ENCODE measurements at places on chromosomes 3 and 15.

DNA sequence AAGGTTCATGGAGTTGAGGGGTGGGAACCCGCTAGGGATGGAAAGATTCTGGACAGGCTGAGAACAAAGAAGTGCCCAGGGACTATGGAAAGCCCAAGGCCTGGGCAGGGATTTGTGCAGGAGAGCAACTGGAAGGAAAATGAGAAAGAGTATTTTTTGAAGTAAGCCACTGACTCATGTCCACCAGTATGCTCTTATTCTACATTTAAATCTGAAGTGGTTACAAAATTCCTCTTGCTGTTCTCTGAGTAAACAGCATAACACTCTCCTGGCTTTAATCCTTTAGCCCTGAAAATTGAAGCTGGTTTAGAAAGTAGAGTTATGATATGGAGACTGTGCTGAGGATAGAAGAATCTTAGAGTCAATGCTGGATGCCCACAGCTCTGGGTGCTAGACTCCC lies 165.2 kb downstream of the ISL2 start:
- DNase-seq, result no peak

DNA sequence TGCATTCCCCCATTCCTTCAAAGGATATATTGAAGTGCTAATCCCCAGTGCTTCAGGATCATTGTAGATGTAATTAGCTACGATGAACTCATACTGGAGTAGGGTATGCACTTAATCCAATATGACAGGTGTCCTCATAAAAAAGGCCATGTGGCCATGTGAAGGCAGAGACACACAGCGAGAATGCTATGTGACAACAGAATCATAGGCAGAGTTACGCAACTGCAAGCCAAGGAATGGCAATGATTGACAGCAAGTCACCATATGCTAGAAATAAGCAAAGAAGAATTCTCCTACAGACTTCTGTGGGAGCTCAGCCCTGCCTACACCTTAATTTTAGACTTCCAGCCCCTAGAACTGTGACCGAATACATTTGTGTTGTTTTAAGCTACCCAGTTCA lies 875.6 kb upstream of the ROBO1 start:
- no peak for DNase-seq

DNA sequence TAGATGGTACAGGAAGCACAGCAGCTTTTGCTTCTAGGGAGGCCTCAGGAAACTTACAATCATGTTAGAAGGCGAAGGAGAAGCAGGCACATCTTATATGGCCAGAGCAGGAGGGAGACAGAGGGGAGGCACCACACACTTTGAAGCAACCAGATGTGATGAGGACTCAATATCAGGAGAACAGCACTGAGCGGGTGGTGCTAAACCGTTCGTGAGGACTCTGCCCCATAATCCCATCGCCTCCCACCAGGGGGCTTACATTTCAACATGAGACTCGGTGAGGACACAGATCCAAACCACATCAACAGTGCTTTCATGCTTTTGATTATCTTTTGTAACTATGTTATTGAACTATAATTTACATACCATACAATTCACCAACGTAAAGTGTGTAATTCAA lies 7.6 kb upstream of the TMEM44 start:
- no peak for DNase-seq

DNA sequence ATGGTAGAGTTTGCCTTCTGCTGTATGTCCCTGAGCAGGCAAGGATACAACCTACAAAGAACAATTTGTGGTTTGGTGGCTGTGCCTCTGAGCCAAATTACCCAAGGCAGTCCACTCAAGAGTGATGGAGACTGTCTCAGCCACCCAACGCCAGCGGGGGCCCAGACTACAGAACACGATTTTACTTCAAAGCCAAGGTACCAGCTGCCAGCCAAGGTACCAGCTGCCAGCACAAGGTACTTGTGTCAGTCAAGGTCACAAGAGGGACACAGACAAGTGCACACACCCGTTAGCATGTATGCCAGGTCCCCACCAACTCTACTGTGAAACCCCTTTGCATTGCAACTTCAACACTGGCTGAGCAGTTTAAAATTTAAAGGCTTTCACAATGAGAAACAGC lies 23.5 kb downstream of the COLQ start:
- DNase-seq, result no peak

- DNase-seq, result no peak
Measured at GRCh38 chr3:25652921-25653320, 11.8 kb downstream of the TOP2B start.

All from osteoblast (primary cell).